ENCODE measurements at places on chromosomes 5 and 9.

DNA sequence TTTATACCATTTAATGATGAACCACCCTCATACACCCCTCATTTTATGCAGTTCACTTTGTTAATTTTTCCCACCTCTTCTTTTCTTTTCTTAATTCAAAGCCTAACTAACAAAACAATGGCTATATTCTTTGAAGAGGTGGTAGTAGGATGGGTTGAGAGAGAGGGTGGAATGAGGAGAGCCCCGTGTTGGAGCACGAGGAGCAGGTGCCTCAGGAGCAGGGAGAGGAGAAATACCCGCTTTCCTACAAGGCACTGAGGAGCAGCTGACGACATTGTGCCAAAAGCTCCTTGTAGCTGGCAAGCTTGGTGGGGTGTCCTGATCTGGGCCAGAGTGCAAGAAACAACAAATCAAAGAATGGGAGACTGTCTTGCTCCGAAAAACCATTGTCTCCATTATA, 129.6 kb downstream of the HTR4 start:
- DNase-seq: no peak

GRCh38 chr9:29556317-29556716, 1983.0 kb upstream of the C9orf72 start:
- no peak for DNase-seq

GRCh38 chr5:151703227-151703626, 16.5 kb upstream of the SPARC start:
- DNase-seq: peak; percentile 9

DNA sequence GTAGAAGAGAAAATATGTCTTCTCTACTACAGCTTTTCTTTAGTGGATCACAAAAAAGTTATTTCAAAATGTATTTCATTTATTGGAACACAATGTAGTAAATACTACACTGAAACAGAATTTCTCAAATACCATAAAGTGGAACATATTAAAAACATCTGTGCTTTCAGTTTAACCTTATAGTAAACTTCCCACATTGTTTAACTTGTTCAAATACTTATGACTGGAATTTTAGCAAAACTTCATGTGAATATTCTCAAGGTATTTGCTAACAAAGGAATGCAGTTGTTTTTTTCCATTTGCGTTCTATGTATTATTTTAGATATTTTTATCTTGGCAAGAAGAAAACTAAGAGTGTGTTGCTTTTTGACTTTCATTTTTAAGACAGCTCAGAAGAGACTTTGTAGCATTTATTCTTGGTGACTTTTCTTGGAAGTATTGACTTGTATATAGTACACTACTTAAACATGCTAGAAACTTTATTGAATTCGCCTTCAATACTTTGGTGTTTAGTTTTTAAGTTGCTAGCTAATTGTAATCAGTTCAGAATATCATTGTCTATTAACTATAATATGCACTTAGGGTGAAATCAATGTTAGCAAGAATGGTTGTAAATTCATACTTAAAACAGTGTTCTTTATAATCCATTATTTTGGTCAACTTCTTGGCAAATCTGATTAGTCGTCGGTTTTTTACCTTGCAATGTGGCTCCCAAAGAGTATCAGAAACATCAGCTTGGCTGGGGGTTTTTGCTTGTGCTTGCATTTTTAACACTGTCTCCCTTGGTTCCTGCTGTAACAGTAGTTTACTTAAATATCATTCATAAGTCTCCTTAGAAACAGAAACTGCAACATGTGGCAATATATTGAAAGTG, 5.0 kb upstream of the RHOBTB3 start:
- DNase-seq: no peak

- no peak for DNase-seq
These were observed 119.6 kb upstream of the SV2C start for GRCh38 chr5:75963554-75963953.

DNA sequence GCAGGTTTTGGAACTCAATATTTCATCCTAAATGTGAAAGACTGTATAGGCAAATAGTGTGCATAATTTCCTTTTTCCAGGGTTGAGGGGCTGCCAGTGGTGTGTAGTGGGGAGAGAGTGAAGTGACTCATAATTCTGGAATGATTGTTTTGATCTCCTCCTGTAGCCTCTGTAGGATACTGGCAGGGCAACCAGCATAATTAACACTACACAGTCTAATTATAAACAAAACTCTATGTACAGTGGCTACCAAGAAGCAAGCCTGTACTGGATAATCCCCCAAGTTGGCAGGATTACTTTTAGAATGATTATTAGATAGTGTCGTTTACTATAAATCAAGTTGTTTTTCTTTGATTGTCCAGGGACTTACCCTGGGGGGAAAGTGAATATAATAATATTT, 32.2 kb downstream of the LNPEP start:
- no peak for DNase-seq

- DNase-seq: no peak
These were observed 41.7 kb downstream of the EBF1 start for GRCh38 chr5:159057996-159058395.

DNA sequence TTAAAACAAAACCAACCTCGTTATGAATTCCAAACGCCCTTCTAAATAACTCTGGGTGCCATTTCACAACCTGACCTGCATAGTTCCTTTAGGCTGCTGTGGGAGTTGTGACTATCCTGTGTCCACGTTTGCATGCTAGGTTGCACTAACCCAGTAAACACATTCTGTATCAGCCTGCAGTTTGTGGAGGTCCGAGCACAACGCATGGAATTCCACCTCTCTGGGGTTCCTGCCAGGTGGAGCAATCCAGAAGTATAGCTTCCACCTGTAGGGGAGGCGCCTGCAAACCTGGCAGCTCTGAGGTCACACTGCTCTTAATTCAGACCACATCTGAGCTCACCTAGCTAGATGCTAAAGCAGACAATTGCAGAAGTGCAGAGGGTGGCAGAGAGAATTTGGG, 57.2 kb downstream of the MARCHF3 start:
- DNase-seq: no peak

DNA sequence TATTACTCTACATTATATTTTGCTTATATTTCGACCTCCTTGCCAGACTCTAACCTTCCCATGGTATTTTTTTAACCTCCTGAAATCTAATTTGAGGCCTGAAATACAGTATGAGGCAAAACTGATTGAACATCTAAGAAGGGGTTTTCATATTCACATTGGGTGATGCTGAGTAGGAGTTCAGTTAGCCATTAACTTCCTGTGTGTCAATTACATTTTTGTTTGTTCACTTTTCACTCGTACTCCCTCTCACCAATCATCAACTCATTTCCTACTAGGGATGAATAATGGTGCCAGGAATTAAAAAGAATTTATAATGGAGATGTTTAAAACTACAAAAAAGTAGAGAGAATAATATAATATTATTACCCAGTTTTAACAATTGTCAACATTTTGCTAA, 27.6 kb upstream of the GLRA1 start:
- no peak for DNase-seq

GRCh38 chr9:21777701-21778100, 24.7 kb upstream of the MTAP start:
- no peak for DNase-seq

GRCh38 chr5:135004376-135004775, 29.7 kb downstream of the PITX1 start:
- no peak for DNase-seq

DNA sequence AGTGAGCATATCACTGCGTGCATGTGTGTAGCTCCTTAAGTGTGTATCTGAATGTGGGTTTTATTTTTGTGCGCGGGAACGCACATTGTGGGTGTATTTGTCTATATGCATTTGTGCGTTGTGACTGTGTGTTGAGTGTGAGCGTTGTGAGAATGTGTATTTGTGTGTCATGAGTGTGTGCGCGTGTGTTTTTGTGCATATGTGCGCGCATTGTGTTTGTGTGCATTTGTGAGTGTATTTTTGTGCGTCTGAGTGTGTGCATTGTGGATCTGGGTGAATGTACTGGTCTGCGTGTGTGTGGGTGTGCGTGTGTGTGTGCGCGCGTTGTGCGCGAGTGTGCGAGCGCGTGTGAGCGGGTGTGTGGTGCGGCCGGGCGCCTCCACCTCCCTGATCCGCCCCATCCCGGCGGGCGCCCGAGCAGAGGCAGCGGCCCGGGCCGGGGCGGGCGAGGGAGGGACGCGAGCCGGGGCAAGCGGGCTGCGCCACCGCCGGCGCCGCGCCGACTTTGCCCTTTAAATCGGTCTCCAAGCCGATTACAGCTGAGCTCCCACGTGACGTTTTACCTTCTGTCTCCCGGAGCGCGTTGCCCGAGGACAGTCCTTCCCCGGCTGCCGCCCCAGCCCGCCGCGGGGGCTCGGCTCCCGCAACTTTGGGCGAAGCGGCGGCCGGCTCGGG, at the start of gene RASGRF2:
Gene RASGRF2, plus strand, starts transcription at position 596 of the 675 bp plus-strand sequence. CDS start 376 bp downstream, outside the sequence.
- DNase-seq: no peak

- DNase-seq: no peak
These were observed 496 bp downstream of the MAPK9 start for GRCh38 chr5:180291234-180291940.

DNA sequence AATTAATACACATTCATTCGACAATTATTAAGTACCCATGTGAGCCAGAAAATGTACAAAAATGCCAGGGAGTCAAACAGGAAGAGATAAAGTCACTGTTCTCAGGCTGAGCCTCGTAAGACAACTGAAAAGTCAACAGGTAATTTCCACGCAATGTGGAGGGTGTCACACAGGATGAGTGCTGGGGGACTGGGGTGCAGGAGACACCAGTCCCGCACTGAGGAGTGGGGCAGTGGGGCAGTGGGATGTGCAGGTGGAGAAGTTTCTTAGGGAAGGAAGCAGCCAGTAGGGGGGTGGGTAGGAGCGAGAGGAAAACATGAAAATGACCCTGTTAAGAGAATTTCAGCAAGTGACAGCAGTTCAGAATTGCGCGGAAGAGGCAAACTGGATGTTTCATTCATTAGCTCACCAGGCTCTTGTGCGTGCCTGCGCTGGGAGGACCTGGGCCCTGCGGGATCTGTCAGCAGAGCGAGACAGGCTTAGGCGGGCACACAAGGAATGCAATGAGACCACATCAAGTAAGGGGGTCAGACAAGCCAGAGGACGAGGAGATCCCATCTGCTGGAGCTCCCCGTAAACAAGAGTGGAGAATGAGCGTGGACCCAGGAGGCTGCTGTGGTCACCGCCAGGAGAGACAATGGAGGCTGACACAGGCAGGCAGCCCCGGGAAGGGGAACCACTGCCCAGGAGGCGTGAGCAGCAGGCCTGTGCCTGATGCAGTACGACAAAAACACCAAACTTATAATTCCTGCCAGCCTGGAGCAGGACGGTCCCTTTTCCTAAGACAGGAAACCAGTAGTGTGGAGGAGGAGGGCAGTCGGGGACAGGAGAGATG, 21.0 kb downstream of the CAMSAP1 start:
- DNase-seq: no peak

DNA sequence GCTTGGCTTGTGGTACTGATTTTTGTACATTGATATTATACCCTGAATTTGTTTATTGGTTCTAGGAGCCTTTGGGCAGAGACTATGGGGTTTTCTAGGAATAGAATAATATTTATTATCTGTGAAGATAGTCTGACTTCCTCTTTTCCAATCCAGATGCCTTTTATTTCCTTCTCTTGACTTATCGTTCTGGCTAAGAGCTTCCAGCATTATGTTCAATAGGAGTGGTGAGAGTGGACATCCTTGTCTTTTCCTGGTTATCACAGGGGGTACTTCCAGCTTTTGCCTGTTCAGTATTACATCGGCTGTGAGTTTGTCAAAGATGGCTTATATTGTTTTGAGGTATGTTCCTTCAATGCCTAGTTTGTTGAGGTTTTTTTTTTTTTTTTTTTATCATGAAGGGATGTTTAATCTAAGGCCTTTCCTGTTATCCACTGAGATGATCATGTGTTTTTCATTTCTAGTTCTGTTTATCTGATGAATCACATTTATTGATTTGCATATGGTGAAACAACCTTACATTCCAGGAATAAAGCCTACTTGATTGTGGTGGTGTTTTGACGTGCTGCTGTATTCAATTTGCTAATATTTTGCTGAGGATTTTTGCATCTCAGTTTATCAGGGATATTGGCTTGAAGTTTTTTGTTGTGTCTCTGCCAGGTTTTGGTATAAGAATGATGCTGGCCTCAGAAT, 77.5 kb downstream of the CERT1 start:
- DNase-seq: no peak

- no peak for DNase-seq
These were observed 76.2 kb upstream of the PTCH1 start for GRCh38 chr9:95592931-95593330.

DNA sequence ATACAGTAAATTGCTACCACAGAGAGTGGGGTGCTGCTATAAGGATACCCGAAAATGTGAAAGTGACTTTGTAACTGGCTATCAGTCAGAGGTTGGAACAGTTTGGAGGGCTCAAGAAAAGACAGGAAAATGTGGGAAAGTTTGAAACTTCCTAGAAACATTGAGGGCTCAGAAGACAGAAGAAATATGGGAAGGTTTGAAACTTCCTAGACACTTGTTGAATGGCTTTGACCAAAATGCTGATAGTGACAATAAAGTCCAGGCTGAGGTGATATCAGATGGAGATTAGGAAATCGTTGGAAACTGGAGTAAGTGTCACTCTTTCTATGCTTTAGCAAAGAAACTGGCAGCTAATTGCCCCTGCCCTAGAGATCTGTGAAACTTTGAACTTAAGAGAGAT, 1158.6 kb upstream of the CDH6 start:
- no peak for DNase-seq

DNA sequence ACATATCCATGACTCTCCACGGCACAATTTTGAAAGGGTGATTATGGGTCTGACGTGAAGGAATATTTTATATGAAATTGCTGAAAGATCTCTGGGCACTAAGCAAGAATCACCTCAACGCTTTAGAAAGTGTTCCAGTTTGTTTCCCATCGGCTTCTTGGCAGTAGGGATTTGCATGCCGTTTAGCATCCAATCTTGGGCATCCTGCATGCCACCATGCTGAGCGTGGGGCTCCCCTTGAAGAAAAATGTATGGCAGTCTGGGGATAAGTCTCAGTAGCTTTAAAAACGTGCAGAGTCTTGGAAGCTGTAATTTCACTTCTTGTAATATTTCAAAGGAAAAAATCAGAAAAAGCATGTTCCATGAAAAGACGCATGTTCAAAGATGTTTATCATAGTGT, 151.7 kb downstream of the DMRT2 start:
- DNase-seq: no peak

GRCh38 chr9:8719833-8720486, 920.4 kb upstream of the DMAC1 start:
- no peak for DNase-seq

- no peak for DNase-seq
These were observed 54.0 kb downstream of the DOCK8 start for GRCh38 chr9:268616-269015.

GRCh38 chr9:131238402-131239021, 37.8 kb downstream of the FAM78A start:
- DNase-seq: no peak

GRCh38 chr5:74107899-74108298, 481.9 kb downstream of the ARHGEF28 start:
- no peak for DNase-seq

- DNase-seq: no peak
These were observed 21.3 kb downstream of the ABCA1 start for GRCh38 chr9:104906441-104907277.

GRCh38 chr5:35120715-35121114, 73.0 kb upstream of the AGXT2 start:
- no peak for DNase-seq

Data from NCI-H1436 treated with DMSO at 0.1 percent for 48 hours (cell line).